ENCODE measurements at places on chromosomes 3 and 15.

GRCh38 chr15:65392368-65392767, 14.6 kb upstream of the IGDCC3 start:
- no peak for DNase-seq

- DNase-seq: peak; percentile 16
Observed at GRCh38 chr15:37133602-37134001, 33.3 kb upstream of the MEIS2 start.

DNA sequence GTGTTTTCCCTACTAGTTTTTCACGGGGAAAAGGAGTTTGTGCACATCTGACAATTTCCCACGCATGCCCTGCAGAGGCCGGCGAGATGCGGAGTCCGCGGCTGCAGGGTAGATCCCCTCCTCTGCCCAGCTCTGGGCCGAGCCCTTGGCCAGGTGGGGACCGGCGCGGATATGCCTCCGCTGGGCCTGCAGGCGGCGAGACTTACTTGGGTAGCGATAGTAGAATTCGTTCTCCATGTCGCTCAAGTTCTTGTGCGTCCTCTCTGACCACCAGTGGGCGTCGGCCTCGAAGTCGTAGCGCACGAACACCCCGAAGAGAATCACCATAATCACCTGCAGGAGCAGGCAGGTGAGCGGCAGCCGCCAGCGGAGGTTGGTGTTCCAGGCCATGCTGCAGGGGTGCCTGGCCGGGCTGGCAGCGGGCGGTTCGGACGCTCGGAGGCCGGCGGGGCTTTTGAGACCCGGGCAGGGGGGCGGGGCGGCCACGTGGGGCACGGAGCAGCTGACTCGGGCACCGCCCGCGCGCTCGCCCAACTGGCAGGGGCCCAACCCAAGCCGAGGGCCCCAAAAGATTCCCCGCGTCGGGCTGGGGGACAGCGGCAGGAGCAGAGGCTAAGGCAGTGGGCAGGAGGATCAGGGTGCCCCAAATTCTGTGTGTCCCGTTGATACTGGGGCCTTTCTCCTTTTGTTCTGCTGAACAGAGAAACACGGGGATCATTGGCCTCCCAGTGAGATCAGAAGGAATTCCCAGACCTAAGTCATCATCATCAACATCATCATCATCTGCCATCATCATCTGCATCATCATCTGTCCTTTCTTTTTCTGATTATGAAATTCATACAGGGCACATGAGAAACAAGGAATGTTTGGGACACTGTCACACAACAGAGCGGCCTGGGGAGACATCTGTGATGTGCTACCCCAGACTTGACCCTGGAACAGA, at the start of gene RHCG:
Gene RHCG (minus strand): TSS at position 429 of the 944 bp plus-strand sequence. CDS start 39 bp downstream, at position 390.
- DNase-seq: no peak

DNA sequence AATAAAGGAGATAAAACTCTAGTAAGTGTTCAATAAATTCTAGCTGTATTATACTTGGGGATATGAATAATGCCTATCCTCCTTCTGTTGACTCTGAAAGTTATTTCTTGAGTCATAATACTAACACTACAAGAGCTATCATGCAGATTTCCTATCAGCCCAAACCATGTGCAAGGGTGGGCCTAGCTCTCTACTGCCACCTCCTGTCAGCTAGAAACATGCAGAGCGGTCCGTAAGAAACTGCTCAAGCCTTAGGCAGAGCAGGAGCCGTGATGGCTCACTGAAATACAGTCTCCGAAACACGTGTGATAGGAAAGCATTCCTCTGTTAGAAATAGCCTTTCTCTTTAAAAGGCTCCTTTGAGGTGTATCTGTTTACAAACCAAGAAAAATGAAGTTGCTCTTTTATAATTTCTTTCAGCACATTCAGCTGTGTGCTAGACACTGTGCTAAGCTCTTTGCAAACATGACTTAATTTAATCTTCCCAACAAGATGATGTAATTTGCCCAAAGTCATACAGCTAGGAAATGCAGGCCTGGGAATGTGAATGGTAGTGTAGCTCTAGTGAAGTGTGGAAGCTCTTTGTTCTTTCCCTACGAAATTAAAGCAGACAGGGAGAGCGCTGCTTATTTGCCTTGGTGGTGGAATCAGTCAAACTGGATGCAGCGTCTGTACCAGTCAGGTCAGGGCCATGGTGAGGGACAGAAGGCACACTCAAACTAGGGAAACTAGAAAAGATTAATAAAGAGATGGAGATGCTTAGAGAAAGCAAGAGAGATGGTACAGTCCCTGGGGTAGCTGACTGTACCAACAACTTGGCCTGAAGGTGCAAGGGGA, 43.1 kb downstream of the MTHFS start:
- DNase-seq: peak; percentile 74

DNA sequence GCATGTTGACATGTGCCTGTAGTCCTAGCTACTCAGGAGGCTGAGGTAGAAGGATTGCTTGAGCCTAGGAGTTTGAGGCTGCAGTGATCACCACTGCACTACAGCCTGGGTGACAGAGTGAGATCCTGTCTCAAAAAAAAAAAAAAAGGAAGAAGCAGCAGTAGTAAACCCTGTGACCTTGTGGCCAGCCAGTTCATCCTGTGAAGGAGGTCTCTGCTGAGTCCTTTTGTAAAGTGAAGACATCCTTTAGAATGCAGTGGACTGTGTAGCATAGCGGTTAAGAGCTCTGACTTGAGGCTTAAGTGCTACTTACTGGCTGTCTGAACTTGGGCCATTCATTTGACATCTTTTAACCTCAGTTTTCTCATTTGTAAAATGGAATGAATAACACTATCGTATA, 8.3 kb downstream of the EXOSC7 start:
- no peak for DNase-seq

DNA sequence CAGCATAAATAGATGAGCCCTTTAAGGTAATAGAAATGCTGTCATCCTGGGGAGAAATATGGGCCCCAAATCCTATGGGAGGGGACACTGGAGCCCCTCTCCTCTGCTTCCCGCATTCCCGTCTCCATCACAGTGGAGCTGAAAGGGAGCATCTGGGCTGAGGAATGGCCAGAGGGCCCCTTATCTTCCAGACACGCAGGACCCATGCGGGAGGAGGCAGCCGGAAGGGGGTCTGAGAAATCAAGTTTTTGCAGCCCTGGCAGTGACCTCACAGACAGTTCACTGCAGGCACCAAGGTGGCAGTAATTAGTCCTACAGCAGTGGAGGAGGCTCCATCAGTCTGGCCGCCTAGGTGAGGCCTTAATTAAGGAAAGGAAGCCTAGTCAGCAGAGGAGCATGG, 80.2 kb downstream of the RAB11A start:
- DNase-seq: no peak
